ENCODE measurements at places on chromosomes 7 and 10.
A peak's percentile ranks its signal among the peaks of the same experiment; 100 is the strongest.

GRCh38 chr10:21194510-21194993 is 297.4 kb upstream of the NEBL start:
- no peak for DNase-seq

- DNase-seq: no peak
Measured at GRCh38 chr10:101709359-101710058, 14.5 kb upstream of the FBXW4 start.

DNA sequence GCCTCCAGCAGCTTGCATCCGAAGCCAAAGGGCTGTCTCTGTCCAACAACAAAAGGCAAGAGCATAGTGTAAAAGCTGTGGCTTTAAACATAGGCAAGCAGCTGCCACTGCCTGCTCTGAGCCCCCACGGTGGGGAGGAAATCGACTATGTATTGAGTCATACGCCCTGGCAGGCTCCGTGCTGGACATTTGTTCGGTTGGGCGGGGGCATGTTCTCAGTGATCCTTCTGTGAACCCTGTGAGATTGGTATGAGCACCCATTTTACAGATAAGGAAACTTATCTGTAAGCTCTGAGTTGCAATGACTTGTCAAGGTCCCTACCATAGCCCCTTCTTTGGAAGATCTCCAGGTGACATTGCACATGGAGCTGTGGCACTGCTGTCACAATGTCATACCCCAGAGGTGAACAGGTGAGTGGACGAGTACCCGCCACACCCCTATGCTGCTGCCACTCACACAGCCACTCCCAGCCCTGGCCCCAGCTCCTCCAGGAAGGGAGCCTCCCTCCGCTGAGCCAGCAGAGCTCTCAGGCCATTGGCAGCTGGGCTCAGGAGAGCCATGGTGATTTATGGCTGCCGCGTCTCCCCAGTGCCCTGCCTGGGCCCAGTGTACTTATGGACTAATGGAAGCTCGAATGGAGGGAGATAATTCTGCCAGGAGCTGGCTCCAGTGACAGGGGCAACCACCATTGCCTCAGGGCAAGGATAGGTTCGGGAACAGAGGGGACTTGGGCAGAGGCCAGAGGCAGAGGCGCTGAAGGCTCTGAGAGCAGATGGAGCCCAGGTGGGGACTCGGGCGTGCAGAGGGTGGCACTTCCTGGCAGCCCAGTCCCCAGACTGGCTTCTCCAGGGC is 43.7 kb downstream of the UNC5B start:
- no peak for DNase-seq

GRCh38 chr10:26211781-26212444 is 4.7 kb upstream of the GAD2 start:
- DNase-seq: no peak

- no peak for DNase-seq
Measured at GRCh38 chr10:1419796-1420610, 317.3 kb downstream of the ADARB2 start.

- no peak for DNase-seq
Measured at GRCh38 chr10:76082232-76082631, 650.8 kb downstream of the LRMDA start.

- DNase-seq: no peak
Measured at GRCh38 chr7:142940966-142941535, 1.8 kb downstream of the LLCFC1 start.

GRCh38 chr10:76085002-76085816 is 653.8 kb downstream of the LRMDA start:
- no peak for DNase-seq

DNA sequence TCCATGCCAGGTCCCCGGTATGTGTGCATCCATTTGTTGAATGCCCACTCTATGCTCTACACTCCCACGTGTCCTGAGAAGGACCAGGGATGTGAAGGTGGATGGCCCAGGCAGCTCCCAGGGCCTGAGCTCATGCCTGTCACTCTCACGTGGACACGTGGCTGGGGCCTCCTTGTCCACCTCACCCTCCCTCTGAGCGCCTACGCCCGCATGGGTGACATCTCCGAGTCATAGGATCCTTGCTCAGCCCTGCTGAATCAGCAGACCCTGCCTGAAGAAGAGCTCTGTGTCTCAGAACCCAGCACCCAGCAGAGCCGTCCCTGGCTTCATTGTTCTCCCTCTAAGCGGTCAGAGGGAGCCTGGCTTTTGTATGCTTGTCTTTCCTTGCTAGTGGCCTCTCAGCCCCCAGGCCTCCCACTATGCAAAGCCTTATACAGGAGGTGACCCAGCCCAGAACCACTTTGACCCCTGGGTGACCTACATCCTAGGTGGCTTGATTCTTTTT is 107.9 kb upstream of the PPIF start:
- DNase-seq: peak; percentile 95

- DNase-seq: no peak
Measured at GRCh38 chr7:55309040-55309991, 55.8 kb upstream of the LANCL2 start.

DNA sequence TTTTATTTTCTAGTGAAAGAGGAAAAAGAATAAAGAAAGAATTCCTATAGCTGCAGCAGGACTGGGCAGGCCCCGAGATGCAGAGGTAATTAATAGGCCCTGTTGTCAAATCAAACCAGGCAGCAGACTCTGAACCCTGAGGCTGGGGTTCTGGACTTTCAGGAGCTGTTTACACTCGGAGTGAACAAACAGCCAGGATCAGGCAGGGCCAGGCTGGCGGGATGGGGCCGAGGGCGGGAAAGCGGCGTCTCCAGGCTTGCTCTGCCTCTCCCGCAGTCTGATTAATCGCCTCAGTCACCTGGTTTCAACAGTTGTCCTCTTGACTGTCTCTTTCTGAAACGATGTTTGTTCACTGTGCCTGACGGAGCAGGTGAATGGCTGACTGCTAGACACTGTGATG is 675.4 kb upstream of the FOXK1 start:
- DNase-seq: no peak

DNA sequence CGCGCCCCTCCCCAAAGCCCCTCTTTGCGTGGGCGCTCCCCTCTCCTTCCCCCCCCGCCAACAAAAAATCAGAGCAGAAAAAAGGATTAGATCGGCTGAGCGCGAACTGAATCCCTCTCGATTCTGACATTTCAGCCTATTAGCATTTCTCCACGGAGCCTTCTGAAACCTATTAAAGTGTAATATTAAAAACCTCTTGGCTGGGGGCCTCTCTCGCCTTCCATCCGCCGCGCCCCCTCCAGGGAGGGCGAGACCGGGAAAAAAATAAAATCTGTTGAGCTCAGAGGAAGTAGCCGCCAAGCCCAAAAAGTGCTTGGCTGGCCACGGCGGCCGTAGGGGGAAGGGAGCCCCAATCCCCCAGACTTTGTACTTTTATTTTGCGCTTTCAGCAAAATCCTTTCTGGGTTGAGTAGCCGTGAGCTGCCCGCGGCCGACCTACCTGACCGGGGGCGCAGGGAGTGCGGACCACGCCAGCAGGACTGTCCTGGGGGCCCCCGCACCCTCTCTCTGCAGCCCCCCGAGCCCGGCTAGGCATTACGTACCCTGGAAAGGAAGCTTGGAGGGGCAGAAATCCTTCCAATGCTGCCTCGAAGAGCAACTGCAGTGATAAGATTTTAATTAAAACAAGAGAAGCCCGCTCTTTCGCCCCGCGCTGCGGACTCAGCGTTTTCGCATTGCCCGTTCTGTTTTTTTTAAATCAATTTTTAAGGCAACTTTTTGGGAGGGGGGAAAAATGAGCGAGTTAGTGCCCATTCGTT is 1.3 kb upstream of the TNRC18 start:
- peak; percentile 58 for DNase-seq
